ENCODE measurements at places on chromosomes 1 and 21. TPM values are rescaled to one million over a fixed set of nuclear protein-coding genes. Genes with fewer than 3 reads are reported as not detected.

PLPPR4 gene
- total RNA-seq = not detected

SH2D1B gene
- total RNA-seq = not detected

CFHR1 gene
- total RNA-seq = not detected

A3GALT2 gene
- not detected for total RNA-seq

ATP6V1G3 gene
- not detected for total RNA-seq
